Stimulated activated CD8-positive, alpha-beta memory T cell treated with anti-CD3 and anti-CD28 coated beads, Interleukin-4, amount 100 ng/mL, for 1 hour (primary cell): ENCODE measurements at places on chromosomes 11 and 22.

DNA sequence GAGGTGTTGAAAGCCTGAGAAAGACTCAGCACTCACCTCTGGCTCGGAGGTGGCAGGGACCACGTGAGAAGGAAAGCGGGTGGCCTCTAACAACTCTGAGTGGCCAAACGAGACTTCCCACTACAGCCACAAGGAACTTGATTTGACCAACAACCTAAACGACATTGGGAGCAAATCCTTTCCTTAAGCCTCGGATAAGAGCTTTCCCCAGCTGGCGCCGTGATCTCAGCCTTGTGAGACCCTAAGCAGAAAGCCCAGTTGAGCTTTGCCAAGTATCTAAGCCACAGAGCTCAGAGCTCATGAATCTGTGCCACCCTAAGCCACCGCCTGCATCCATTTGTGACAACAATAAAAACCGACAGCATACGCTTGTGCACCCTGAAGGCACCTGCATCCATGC, 636.0 kb downstream of the TBC1D22A start:
- no peak for DNase-seq

GRCh38 chr11:92698742-92699141, 270.7 kb upstream of the MTNR1B start:
- DNase-seq: no peak

- no peak for DNase-seq
These were observed 1.6 kb upstream of the FBXO3 start for GRCh38 chr11:33775832-33776470.

- DNase-seq: no peak
These were observed 17.3 kb downstream of the MIF start for GRCh38 chr22:23911318-23911980.
